Umbilical cord (tissue), 2 donors: ENCODE measurements at places on chromosomes 7 and 10. TPM values are rescaled to one million over a fixed set of nuclear protein-coding genes. Genes with fewer than 3 reads are reported as not detected.

PALD1 gene
- total RNA-seq, result 4.8 TPM

TEX36 gene
- total RNA-seq, result not detected

CDK14 gene
- 109 TPM for total RNA-seq

VAX1 gene
- total RNA-seq, result 0.96 TPM

UCN3 gene
- total RNA-seq, result not detected

GALNT17 gene
- total RNA-seq, result 3.9 TPM

UPK3B gene
- not detected for total RNA-seq

- no peak for DNase-seq
These were observed 29.0 kb downstream of the DHTKD1 start for GRCh38 chr10:12097791-12098190.

- DNase-seq, result no peak
These were observed 174.7 kb upstream of the PDE1C start for GRCh38 chr7:32244806-32245345.

GRCh38 chr7:80708123-80708522 lies 69.7 kb downstream of the CD36 start:
- no peak for DNase-seq

GRCh38 chr10:52128056-52128683 lies 185.9 kb upstream of the DKK1 start:
- no peak for DNase-seq

GRCh38 chr10:97138846-97139245 lies 46.9 kb downstream of the SLIT1 start:
- no peak for DNase-seq

DNA sequence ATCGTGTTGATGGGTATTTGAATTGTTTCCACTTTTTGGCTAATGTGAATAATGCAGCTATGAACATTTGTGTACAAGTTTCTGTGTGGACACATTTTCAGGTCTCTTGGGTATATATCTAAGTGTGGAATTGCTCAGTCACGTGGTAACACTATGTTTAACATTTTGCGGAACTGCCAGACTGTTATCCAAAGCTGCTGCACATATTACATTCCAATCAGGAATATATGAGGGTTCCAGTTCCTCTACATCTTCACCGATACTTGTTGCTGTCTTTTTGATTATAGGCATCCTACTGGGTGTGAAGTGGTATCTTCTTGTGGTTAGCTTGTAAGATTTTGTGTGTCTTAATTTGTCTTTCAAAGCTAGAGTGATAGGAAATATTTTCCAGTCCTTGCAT lies 6.8 kb downstream of the PTPN12 start:
- DNase-seq, result no peak

DNA sequence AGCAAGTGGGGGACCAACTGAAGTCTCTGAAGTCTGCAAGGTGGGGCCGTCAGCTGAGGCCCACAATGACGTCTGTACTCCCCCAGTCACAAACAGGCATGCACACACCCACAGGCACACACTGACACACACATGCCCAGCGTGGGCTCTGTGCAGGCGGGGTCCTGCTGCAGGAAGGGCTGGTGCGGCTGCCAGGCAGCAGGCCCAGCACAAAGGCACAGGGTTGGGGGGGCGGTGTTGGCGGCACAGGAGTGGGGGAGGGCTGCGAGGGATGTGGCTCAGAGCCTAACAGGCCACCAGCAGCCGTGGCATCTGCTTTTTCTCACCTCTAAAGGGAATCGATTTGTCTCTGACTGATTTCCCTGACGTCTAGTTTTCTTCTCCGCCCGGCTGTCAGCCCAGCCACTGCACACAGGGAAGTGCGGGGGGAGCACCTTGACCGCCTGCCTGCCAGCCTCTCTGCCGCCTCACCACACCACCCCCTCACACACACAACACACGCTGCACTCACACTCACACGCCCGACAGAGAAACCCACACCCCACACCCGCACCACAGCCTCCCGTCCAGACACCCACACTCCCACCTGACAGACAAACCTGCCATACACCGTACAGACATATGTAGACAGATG lies 43.5 kb upstream of the ZMIZ1 start:
- DNase-seq, result peak; percentile 46

- DNase-seq, result no peak
These were observed 835 bp downstream of the COMMD3 start for GRCh38 chr10:22317076-22317370.

DNA sequence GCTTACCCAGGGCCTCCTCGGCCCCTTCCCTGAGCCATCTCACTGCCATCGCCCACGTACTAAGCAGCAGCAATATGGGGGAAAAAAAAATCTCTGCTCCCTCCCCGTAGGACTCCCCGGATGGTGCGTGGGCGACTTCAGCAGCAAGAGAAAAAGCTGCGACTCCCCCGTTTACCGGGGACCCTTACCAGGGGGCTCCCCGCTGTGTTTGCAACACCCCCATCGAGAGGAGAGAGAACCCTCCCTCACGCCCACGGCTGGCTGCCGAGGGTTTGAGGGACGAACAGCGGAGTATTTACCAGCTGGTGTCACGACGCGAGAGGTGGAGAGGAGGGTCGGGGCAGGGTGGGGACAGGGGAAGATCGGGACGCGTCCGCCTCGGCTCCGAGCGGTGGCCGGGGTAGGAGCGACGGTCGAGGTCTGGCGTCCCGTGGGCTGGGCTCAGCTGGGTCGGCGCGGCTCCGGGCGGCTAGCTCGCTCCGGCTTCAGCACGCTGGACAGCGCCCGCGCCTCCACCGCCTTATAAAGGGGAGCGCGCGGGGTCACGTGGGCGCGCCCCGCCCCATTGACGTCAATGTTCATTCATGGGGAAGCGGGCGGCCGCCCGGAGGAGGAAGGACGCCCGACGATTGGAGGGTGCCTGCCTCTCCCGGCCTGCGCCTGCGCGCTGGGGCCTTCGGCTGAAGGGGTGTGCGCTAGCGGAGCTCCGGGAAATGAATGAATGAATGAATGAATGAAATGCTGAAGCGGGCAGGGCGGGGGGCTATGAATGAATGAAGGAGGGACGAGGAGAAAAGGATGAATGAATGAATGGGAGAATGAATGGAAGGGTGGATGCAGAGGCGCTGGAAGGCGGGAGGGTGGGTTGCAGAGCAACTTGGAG lies at the start of gene VGF:
Gene VGF (minus strand): TSS at position 495 of the 883 bp plus-strand sequence. CDS start 726 bp downstream, outside the sequence.
- DNase-seq, result peak; percentile 95
